ENCODE measurements at places on chromosomes 7 and 10.

- DNase-seq: no peak
Measured at GRCh38 chr10:3971713-3972112, 186.7 kb upstream of the KLF6 start.

DNA sequence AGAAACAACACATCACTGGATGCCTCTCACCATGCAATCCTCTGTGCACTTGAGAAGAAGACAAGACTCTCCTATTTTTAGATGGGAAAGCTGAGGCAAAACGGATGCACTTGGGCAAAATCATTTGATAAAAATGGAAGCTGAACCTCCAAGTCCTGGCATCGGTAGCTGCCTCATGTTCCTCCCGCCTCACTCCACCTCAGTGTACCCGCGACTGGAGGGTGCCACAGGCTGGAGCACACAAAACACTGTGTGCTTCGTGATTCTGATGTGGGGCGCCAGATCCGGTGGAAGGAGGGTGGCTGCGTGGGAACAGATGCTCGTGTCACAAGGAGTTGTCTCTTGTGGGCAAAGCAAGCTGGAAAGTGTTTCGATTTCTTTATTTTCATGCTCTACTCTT lies 41.3 kb downstream of the TAS2R41 start:
- DNase-seq: no peak

- no peak for DNase-seq
Measured at GRCh38 chr10:14365266-14365665, 34.5 kb upstream of the FRMD4A start.

DNA sequence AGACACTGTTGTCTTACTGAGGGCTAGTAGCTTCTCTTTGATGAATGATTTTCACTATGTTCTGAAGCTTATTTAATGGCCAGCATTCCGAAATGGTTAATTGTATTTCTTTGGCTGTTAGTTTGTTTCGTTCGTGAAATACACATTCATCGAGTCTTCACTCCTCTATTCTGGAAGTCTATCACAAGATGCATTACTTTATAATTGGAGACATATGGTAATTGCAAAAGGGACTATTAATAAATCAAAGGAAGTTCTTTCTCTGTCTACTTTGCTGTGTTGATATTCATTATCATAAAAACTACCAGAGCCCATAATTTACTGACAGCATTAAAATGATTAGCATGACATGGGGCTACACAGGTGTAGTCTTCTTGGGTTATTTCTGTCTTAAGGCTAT lies 133.8 kb upstream of the IGFBP3 start:
- no peak for DNase-seq

GRCh38 chr7:21428659-21428941 lies 717 bp downstream of the SP4 start:
- DNase-seq: no peak

DNA sequence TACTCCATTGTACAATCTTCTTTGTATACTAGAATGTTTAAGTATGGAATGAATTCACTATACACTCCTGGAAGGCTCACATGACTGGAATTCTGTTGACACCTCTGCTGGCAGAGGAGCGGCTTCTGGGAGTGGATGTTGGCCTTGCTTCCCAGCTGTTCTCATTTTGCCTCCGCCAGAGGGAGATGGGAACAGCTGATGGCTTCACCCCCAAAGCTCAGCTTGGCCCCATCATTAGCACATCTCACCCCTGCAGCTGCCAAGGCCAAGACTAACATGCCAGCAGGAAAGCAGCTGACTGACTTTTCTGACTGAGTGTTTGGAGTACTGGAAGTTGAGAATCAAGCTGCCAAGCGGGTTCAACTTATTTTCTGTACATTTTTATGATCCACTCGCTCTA lies 15.1 kb downstream of the ADAM12 start:
- no peak for DNase-seq

DNA sequence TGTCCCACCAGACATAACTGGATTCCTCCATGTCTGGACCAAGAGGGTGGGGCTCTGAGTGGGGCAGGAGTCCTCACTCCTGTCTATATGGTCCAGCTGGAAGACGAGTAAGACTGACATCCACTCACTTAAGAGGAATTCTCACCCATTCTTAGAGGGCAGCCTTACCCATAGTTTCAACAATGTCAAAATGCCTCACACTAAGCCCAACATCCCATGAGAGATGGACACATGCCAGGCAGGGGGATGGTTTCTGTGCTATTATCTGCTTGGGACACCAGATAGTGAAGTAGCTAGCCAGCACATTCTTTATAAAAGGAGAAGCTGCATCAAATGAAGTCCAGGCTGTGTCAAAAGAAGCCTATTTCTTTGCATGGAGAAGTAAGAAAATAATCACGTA lies 4.7 kb upstream of the LANCL2 start:
- DNase-seq: no peak

DNA sequence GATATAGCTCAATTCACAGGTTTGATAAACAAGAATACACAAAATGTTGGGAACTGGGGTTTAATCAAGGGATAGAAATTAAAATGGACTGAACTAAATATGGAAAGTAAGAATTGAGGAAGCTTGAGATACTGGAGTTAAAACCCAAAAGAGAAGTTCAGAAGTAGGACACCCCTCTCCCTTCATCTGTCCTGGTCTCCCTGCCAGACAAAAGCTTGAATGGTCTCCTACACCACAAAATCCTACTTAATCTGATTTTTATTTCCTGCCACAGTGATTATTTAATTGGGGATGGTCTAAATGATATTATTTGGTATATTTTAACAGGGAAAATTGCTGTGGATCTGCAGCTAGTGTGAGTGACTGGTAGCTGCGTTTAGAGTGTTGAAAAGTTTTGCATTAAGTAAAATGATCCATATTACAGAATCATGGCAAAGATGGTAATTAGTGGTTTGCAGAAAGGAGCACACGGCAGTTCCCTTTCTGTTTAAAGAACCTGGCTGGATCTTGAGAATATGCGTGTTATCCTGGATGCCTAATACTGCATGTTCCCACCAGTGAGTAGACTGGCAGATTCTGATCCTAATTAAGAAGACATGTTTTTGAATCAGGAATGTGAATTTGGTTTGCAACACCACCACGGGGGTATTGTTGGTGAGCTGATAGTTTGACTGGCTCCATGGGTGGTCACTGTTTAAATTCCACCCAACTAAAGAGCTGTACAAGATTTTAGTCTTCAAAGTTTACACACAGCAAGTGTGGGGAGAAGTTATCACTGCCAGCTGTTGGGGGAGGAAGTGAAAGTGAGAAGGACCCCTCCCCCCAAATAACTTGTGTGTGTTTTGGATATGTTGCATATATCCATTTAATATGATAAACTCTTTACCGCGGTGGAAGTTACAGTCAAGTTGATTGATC lies 5.5 kb downstream of the RBM20 start:
- DNase-seq: no peak

DNA sequence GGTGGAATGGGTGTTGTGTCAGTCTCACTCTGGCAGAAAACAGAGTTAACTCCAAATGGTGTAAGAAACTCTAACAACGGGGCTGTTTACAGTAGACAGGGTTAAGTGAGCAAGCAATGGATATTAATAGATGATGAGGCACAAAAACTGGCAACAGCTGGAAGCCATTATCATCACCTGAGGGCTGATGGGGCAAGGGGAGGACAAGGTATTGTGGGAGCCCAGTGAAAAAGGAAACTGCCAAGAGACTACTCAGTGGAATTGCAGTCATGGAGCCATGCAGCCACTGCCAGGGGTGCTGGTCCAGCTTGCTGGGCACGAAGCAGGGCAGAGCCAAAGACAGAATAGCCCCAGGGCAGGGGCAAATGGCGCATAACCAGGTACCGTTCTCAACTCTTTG lies 260.7 kb downstream of the BICC1 start:
- DNase-seq: no peak

DNA sequence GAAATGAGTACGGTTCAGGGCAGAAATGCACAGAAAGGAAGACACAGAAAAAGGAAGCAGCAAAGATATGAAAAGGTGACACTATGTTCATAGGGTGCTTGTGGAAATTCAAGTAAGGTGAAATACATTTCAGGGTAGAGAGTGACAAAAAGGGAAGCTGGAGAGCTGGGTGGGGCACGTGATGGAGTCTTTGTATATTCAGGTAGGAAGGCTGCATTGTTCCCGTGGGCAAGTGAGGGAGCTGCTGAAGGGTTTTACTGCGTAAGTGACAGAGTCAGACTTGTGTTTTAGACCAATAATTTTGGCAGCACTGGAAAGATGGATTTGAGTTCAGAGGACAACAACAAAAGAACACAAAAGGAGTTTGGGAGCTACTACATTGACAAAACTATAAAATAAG lies 35.3 kb upstream of the ANK3 start:
- DNase-seq: no peak

DNA sequence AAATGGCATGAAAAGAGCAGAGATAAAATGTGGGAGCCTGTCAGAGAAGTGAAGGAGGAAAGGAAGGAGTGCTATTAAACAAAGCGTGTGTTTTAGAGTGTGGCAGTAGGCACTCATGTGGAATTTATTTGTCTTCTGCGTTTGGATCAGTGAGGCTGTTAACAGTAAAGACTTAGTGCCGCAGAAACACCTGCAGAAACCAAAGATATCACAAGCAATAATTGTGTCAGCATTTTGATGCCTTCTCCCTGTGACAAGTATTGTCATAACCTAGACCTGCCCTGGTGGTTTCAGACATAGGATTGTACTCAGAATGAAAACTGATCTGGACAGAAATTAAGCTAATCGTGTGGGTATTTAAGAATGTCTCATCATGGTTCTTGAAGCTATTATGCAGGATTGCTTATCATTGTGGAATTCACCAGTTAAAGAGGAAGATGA lies 191.0 kb downstream of the CAMK1D start:
- no peak for DNase-seq

DNA sequence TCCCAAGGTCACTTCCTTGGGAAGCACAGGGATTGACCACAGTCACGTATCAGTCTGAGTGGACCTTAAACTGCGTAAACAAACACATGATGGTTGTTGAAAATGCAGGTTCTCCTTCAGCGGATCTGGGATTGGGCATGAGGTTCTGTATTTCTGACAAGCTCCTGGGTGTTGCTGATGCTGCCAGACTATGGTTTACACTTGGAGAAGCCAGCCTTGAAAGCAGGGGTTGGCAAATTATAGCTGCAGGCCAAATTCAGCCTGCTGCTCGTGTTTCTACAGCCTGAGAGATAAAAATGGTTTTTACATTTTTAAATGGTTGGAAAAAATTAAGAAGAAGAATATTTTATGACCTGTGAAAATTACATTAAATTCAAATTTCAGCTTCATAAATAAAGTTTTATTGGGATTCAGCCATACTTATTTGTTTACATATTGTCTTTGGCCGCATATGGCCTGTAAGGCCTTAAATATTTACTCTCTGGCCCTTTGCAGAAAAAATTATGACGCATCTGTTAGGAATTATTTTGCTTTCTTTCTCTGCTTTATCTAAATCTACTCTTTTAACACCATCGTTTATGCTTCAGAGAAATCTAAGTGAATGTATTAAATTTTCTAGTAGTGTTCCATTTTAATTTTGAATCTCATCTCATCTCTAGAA lies 109.6 kb downstream of the SH2D4B start:
- no peak for DNase-seq

GRCh38 chr7:81138870-81139269 lies 220.0 kb upstream of the SEMA3C start:
- no peak for DNase-seq

DNA sequence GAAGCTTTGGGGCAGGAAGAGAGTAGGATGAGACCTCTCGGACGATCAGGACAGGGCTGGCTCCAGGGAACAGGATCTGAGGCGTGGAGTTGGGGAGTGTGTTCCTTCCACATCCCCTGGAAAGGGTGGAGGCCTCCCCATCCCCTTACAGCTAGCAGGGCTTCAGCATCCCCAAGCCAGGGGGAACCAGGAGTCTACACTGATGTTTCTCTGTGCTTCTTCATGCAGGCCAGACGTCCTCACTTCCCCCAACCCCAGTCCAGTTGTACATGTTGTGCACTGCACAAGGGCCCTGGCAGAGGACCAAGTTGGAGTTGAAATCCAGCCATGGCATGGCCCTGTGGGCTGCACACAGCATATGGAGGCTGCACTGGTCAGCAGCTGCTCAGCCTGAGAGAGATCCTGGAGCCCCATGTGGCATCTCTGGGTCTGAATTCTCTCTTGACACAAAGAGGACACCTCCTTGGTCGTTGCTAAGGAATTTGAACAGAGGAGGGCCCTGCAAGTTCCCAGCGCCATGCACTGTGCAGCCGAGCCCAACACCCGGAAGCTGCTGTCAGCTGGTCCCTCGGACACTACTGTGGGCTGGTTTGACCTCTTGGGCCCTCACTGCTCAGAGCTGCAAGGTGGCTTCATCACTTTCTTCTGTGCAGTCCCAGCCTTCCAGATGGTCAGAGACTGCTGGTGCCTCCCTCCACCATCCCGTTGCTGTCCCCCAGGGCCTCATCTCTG lies 181.1 kb downstream of the DNAJB6 start:
- DNase-seq: no peak

DNA sequence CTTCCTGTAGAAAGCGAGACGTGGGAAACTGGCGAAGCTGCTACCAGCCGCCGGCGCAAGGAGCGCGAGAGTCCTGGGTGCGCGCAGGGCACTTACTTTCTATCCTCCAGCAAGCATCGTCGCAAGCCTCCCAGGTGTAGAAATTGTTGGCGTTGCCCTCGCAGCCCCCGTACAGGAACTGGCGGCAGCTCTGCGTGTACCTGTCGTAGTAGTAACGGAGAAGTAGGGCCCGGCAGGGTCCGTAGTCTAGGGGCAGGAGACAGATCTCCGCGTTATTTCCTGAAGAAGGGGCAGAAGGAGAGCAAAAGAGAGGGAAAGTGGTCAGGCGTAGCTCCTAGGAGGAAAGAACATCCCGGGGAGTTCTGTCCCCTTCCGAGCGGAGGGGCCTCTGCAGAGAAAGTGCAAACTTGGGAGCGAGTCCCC lies 501 bp downstream of the TFPI2 start:
- no peak for DNase-seq

- DNase-seq: no peak
Measured at GRCh38 chr7:50707236-50708006, 75.3 kb downstream of the GRB10 start.

- no peak for DNase-seq
Measured at GRCh38 chr10:125799451-125800182, 23.4 kb downstream of the UROS start.

- DNase-seq: peak; percentile 57
Measured at GRCh38 chr10:128150045-128150493, 23.8 kb upstream of the MKI67 start.

DNA sequence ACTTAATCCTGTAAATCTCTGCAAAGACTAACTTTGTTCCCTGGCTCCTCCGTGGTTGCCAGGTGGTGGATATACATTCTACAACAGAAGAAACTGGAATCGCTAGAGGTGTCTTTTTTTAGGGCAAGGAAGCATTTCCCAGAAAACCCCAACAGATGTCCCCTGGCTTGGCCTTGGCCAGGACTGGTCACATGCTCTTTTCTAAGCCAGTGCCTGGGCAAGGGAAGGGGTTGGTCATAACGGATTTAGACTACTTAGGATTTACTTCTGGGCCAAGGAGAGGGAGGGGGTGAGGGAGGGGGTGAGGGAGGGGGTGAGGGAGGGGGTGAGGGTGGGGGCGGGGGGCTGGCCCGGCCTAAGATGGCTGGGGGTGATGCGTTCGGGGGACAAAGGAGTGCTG lies 105.7 kb downstream of the SNX10 start:
- DNase-seq: no peak
